ENCODE measurements at places on chromosomes 16 and 17.

DNA sequence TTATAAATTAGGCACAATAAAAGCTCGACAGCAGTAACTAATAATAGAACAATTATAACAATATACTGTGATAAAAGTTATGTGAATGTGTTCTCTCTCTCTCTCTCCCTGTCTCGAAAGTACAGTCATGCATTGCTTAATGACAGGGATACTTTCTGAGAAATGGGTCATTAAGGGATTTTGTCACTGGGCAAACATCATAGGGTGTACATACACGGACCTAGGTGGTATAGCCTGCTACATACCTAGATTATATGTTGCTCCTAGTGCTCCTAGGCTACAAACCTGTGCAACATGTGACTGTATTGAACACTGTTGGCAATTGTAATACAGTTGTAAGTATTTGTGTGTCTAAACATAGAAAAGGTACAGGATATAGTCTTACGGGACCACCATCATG lies 6.9 kb downstream of the ZNRF1 start:
- no peak for DNase-seq

DNA sequence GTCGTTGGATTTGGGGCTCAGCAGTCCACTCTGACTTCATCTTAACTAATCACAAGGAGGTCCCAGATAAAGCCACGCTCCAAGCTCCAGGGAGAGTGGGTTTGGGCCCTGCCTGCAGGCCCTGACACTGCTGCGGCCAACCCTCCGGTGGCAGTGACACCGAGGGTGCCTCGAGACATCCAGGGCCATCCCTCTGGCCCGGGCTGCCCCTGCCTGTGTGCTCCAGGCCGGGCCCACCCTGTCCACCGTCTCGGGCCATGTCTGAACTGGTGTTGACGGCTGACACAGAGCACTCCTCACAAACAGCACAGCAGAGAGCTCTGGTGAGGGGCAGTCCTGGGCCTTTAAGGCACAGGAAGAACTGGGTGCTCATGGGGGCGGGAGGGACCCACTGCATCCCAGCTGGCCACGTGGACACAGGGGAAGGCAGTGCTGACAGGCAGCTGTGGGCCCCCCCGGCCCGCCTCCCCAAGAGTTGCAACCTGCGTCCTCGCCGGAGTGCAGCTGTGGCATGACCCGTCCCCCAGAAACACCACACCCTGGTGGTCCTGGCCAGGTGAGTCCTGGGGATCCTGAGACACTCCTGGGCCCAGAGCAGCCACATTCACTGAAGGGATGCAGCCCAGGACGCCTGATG lies 80.0 kb downstream of the LMF1 start:
- no peak for DNase-seq

DNA sequence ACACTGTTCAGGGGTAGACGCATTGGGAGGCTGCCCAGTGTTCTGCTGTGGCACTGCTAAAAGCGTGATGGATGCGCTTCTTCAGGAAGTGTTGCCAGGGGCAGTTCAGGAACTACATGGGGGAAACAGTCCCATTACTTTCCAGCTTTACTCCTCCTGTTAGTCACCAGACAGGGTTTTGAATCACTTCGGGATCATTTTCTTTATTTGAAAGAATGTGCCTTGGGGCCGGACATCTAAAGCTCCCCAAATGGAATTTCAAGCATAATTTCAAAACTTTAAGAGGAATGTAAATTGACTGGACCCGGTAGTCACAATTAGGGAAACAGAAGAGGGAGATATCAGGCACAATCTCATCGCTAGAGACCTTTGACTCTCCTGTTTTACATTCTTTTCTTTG lies 1.3 kb upstream of the KRTAP2-1 start:
- no peak for DNase-seq

- DNase-seq: no peak
Observed at GRCh38 chr17:20105539-20106280, 96.6 kb downstream of the SPECC1 start.

- peak; percentile 31 for DNase-seq
Observed at GRCh38 chr16:14505846-14506245, 124.2 kb downstream of the PARN start.

DNA sequence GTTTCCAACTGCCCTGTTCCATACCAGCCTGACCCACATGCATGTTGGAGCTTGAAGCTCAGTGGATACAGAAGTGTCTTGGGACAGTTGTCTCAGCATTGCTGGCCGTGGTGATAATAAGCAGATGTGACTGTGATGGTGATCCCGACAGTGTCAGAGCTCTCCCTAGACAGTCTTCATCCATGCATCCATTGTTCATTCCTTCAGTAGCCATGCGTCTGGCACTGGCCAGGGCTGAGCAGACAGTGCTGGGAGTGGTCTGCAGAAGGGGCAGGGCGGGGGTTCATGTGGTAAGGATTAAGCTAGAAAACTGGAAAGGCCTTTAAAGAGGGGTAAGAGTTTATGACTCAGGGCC lies 68.1 kb downstream of the GNAO1 start:
- DNase-seq: no peak

DNA sequence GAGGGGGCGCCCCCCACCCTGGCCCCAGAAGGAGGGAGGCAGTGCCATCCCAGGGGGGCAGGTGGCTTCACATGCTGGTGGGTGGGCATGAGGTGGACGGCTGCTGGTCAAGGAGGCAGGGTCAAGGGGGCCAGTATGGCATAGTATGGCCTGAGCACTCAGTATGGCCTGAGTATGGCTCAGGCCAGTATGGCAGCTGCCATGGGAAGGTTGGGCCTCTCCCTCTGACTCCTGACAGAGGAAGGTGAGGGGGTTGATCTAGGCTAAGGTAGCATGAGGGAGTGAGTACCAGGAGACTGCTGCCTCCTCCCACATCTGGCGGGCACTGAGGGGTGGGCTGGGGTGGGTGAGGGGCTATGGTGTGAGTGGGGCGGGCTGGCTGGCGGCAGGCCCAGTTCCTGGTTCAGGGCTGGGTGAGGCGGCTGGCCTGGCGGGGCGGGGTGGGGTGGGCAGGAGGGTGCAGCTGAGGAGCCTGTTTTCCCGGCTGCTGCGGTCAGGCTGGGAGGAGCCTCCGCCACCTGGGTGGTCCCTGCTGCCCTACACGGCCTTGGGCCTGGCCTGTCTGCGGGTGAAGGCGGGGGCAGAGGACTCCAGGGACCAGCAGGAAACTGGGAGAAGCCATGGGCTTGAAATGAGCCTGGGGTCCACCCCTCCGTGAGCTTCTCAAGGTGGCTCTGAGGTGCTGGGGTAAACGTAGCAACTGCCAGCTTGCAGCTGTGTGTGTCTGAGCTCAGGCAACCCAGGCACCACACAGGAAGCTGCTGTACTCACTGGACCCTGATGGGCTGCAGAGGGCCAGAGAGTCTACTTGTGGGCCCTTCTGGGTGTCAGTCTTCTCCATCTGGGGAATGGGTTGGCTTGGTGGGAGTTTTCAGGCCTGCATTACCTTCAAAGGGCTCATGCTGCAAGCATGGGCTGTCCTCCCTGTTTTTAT lies 57.0 kb downstream of the RAI1 start:
- DNase-seq: peak; percentile 31

DNA sequence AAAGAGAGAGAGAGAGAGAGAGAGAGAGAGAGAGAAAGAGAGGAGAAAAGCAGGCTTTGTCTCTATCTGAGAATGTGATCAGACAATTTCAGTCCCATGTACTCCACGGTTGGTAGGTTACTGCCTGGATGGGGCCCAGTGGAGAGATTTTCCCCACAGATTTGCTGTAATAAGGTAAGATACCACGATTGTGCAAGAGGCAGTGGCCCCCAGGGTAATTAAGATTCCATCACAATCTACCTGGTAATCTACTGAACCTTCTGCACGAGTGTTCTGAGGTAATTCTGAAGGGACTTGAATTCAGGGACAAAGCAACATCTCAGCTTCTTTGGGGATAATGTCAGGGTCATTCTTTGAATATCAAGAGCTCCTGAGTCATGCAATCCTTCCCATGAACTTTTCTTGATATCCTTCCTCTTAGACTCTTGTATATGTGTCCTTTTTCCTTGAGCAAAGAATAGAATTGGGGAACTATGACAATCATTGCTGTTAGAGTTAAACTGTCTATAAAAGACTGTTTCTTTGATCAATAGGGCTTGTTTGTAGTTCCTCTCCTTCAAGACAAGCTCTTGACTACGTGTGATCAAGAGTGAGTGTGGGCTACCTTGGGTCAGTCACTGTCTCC lies 306.6 kb downstream of the MAF start:
- no peak for DNase-seq

DNA sequence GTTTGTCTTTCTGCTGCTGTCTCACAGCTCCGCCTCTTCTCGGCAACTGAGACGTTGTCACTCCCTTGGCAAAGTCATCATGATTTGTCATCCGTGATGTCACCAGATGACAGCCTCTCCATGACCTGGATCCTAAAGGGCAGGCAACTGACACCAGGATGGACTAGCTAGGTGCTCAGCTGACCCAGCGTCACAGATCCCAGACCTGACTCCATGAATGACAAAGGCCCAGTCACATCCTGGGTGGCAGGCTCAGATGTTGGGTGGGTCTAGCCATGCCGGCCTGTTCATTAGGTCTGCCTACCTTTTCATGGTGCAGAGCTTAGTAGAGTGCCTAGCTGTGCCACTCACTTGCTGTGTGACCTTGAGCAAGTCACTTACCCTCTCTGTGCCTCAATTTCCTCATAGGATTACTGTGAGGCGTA lies 3.8 kb upstream of the TMEM238L start:
- no peak for DNase-seq

All from lung microvascular endothelial cell (primary cell).